CD14-positive monocyte (primary cell): ENCODE measurements at places on chromosomes 2 and 18.
A peak's percentile ranks its signal among the peaks of the same experiment; 100 is the strongest.

GRCh38 chr2:127873707-127874303, 12.0 kb downstream of the AMMECR1L start:
- no peak for DNase-seq

- no peak for DNase-seq
Measured at GRCh38 chr2:126431136-126431535, 224.8 kb upstream of the GYPC start.

DNA sequence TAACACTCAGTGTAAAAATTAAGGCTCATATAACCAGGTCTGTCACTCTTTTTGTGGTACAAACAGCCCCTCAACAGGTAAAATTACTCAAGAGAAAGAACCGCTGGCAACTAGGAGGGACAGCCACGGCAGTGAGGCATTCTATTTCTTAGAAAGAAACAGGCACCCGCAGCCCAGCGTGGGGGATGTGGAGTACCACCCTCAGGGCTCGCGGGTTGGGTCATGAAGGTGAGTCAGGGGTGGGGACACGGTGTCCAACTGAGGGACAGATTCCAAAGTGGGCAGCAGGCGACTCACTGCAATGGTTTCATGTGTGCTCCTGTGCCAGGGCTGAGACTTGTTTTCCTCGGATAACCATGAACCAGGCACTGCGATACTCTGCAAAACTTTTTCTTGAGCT, 129.4 kb downstream of the DTNB start:
- DNase-seq, result no peak

GRCh38 chr2:238461491-238461890, 34.8 kb downstream of the ASB1 start:
- DNase-seq, result no peak

- DNase-seq, result no peak
Measured at GRCh38 chr2:196949116-196949515, 22.6 kb upstream of the PGAP1 start.

DNA sequence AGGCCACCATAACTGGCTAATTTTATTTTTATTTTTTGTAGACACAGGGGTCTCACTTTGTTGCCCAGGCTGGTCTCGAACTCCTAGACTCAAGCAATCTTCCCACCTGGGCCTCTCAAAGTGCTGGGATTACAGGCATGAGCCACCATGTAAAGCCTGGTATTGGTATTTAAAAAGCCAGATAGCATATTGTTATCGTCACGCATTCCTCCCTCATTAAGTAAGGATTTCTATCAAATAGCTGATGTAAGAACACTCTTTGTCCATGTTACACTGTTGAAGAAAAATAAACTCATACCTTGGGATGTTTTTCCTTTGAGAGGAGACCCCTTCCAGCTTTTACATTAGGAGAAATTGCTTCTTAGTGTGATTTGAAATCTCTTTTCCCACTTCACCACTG, 39.2 kb upstream of the DARS1 start:
- DNase-seq, result no peak

DNA sequence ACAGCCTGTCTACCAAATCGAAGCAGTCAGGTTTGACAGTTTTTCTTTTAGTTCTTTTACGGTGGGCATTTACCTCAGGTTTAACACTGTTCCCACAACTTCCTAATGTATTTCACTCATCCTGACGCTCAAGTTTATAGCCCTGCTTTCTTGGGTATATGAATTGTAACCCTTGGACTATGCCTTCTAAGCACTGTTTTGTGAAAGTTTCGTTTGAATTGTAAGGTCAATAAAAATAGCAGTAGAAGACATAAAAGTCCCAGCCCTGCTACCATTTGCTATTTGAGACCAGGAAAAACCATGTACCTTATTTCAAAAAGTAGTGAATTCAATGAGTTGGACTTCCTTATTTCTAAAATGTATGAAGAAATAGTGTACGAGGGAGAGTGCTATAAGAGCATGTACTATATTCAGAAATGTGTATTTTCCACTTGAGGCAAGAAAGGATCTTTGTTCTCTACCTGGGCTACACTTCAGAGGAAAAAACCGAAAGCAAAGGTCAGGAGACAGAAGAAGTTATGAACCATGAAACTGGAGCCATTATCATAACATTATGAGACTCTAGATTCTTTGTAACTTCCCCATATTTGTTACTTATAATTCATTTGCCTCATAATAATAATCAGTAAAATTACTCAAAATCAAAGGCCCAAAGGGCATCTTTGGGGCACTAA, 1.9 kb upstream of the ZC3H15 start:
- peak; percentile 20 for DNase-seq

- DNase-seq, result no peak
Measured at GRCh38 chr18:34723143-34723542, 13.0 kb downstream of the DTNA start.

GRCh38 chr2:41167014-41167413, 715.1 kb upstream of the SLC8A1 start:
- DNase-seq, result no peak

DNA sequence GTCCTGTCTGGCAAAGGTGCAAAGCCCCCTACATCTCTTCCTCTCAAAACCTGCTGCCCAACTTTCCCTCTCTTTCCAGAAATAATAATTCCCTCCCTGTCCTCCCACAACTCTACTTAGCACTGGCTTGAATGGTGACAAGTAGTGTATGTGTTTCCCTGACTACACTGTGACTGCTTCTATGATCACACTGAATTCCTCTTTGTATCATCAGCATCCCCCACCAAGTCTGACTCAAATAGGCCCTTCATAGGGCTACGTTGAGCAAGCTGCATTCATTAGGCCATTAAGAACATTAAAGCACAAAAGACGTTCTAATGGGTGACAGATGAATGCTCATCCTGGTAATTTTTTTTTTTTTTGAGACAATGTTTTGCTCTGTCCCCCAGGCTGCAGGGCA, 13.7 kb upstream of the ST3GAL5 start:
- DNase-seq, result no peak

DNA sequence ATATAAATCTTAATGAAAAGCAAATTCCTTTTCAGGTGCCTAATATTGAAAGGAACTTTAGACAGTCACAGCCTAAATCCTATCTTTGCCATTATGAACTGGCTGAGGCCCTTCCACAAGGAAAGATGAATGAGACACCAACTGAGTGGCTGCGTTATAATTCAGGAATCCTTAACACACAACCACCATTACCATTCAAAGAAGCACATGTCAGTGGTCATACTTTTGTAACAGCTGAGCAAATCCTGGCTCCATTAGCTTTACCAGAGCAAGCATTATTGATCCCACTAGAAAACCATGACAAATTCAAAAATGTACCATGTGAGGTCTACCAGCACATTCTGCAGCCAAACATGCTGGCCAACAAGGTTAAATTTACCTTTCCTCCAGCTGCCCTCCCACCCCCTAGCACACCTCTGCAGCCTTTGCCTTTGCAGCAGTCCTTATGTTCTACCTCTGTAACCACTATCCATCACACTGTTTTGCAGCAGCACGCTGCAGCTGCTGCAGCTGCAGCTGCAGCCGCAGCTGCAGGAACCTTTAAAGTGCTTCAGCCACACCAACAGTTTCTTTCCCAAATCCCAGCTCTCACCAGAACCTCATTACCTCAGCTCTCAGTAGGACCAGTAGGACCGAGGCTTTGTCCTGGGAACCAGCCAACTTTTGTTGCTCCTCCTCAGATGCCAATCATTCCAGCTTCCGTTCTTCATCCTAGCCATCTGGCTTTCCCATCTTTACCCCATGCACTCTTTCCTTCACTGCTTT, 340.1 kb downstream of the ZNF804A start:
- DNase-seq, result no peak

DNA sequence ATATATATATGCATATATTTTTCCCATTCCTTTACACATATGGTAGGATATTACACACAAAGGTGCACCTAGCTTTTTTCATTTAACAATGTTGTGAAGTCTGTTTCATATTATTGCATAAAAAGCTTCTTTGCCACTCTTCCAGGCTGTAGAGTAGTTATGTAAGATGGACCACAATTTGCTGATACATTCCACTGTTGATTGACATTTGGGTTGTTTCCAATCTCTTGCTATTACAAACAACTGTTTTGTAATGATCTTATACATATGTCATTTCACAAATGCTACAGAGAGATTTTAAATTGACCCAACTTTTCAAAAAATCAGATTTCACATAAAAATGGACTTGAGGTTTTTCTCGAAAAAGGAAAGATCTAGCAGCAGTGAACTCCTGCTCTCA, 301.4 kb downstream of the CDCA7 start:
- DNase-seq, result no peak

DNA sequence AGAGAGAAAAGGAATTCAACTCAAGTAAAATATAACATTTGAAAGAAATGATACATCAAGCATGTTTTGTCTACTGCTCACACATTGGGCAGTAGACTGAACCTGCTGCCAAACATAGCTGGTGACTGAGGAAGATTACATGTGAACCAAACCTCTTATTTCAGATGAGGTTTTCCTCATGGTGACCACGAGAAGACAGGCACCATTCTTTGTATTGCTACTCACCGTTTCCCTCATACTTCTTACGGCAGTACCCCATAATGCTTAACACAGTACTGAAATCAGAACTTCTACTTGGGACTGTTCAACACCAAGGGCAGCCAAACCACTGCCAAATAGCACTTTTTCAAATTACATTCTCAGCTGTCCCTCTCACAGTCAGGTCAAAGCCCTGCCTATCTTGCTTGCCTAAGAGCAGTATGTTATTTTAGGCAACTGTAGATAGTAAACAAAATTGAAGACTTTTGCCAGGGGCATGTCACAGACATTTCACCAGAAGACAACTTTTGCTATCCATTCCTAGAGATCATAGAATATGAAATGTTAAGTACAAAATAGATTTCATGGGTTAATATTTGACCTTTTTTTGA, 167.1 kb upstream of the DOK6 start:
- no peak for DNase-seq

DNA sequence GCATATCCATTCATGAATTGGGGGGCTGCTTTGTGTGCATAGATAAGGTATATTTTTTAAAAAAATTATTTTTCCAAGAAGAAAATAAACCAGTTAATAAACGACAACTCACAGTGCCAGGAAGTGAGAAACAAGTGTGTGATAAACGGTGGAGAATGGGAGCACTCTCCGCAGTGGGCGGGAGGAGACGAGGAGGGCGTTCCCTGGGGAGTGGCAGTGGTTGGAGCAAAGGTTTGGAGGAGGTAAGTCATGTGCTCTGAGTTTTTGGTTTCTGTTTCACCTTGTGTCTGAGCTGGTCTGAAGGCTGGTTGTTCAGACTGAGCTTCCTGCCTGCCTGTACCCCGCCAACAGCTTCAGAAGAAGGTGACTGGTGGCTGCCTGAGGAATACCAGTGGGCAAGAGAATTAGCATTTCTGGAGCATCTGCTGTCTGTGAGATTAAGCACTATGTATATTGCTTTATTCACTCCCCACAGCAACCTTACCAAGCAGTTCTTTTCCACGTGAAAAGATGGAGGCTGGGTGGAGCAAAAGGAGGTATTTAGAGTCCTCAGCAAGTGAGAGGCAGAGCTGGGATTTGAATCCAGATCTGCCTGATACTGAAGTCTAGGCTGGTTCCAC, 27.0 kb upstream of the CASP8 start:
- peak; percentile 87 for DNase-seq

GRCh38 chr2:43648994-43649701, 12.1 kb downstream of the PLEKHH2 start:
- DNase-seq, result no peak

- DNase-seq, result no peak
Measured at GRCh38 chr2:231930593-231931281, 4.5 kb upstream of the NPPC start.

DNA sequence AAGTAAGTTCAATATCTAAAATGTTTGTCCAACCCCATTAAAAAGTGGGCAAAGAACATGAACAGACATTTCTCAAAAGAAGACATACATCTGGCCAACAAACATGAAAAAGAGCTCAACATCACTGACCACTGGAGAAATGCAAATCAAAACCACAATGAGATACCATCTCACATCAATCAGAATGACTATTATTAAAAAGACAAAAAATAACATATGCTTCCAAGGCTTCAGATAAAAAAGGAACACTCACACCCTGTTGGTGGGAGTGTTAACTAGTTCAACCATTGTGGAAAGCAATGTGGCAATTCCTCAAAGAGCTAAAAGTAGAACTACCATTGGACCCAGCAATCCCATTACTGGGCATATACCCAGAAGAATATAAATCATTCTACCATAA, 931.1 kb downstream of the LRP1B start:
- DNase-seq, result no peak

- DNase-seq, result peak; percentile 15
Measured at GRCh38 chr18:76134628-76135027, 360.4 kb downstream of the ZNF516 start.

DNA sequence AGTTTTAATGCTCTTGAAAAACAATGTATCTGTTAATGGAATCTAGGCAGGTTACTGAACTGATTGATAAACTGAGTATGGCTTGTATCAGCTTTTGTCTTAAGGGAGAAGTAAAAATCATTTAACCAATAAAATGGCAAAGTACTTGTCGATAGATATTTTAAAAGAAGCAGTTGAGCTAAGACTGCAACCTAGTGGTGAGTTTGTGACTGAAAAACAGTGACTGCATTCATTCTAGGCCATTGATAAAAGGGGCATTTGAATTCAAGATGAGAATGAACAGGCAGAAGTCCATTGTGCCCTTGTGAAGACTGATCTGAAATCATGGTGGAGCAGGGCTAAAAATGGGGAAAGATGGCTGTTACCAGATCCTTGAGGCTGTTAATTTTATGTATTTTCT, 59.4 kb upstream of the MSTN start:
- DNase-seq, result no peak

GRCh38 chr18:57728941-57729511, 74.1 kb downstream of the ATP8B1 start:
- DNase-seq, result peak; percentile 72
